Epithelial cell of prostate (primary cell): ENCODE measurements at places on chromosomes 7 and 10.

- no peak for DNase-seq
These were observed 51.0 kb downstream of the ASB4 start for GRCh38 chr7:95536656-95537311.

- DNase-seq, result no peak
These were observed 375.5 kb downstream of the SEMA3D start for GRCh38 chr7:84811362-84811761.

GRCh38 chr10:122186816-122187810 is 84.0 kb upstream of the BTBD16 start:
- DNase-seq, result no peak

DNA sequence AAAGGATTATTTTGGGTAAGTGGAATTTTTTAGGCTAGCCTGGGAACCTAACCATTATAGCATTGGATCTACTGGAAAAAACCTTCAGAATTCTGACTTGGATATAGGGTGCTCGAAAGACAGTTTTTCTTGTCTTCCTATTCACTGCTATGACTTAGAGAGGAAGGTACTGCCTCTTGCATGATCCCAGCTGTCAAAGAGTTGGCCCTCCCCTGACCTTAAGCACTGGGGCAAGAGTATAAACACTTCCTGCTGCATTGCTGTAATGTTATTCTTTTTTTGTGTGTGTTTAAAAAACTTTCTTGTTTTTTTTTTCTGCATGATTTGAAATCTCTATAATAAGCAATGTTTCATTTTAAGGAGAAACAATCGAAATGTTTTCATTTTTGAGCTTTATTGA is 113.0 kb downstream of the LRMDA start:
- no peak for DNase-seq

GRCh38 chr10:93465806-93466675 is 16.1 kb downstream of the MYOF start:
- DNase-seq, result peak; percentile 91

GRCh38 chr7:110909117-110909516 is 181.8 kb upstream of the LRRN3 start:
- no peak for DNase-seq

DNA sequence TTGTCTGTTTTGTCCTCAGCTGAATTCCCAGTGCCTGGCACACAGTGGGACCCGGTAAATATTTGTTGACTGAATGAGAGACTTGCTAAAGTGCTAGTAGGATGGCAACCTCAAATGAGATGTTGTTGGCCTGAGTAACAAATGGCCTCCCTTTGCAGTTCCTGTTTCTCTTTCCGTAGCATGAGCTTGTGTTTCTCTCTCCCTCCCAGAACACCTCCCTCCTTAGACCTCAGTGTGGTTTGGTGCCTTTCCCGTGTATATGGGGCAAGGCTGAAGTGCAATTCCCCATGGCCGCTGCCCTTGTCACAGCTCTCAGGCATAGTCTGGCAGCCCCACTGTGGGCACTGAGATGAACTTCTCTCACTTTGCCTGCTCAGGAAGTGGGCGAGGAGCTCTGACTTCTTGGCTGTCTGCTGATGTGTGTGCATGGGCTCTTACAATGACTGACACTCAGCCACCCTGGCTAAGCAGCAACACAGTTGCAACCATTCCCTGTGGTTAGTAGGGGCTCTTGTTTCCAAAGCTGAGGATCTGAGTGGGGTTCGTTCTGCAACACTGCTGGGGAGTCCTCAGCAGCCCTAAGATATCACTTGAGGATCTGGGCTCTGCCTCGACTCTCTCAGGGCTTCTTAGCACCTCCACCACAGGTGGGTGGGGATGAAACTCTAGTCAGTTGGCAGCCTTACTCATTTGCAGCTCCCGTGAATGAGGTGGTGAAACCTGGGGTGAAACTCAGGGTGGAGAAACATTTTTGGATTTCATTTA is 136.1 kb downstream of the ICA1 start:
- DNase-seq, result no peak

GRCh38 chr10:61140765-61141392 is 196.9 kb upstream of the RHOBTB1 start:
- no peak for DNase-seq

GRCh38 chr10:103645141-103646054 is 151.9 kb downstream of the NEURL1 start:
- no peak for DNase-seq

GRCh38 chr7:122262246-122262645 is 42.3 kb downstream of the FEZF1 start:
- DNase-seq, result no peak

DNA sequence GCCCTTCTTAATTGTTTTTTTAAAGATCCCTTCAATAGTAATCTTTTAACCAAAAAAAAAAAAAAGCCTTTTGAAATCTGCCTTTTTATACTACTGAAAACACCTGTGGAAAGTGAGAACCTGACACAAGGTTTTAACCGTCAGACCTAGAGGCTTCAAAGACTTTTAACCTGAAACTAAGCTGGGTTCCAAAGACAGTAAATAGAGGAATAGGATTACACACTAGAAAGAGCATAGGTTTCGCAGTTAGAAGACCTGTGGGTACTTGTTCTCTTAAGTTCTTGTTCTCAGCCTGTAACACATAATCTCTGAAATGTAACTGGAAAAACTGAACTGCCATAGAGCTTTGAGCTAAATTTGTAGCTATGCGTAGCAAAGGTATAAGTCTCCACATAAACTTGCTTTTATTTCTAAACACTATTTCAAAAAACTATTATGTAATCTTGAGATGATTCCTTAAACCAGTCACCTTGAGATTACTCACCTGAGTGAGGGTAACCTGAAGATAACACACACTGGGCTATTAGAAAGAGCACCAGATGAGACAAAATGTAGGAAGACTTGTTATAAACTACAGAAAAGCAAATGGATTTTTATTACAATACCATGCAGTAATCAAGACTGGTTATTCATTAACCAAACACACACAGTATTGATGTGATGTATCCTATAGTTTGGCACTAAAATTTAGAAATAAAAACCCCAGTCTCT is 196.6 kb upstream of the FRMD4A start:
- DNase-seq, result no peak

DNA sequence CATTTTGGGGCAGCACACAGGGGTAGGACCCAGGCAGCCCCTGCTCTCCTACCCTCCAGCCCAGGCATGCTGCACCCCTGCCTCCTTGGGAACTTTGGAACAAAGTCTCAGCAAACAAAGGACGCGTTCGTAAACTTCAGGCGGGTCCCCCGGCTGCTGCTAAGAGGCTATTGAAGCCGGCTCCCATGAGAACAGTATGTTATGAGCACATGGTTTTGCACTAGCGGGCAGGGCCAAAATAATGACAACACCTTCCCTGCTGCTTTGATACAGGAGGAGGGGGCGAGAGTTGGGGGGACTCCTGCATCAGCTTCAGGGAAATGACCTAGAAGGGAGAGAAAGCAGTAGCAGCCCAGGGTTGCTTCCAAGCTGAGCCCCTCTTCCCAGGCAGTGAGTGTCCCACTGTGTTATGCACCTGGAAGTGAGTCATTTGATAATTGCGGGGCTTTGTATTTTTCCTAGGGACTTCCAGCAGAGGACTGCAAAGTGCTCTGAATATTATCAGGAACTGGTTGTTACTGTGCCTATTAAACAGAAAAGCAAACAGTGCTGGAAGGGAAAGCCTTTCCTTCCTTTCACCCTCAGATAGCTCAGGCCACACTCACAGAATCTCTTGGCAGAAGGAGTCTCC is 6.9 kb downstream of the ITPRIP start:
- no peak for DNase-seq

- DNase-seq, result no peak
These were observed 38.0 kb upstream of the ACSL5 start for GRCh38 chr10:112335868-112336265.

DNA sequence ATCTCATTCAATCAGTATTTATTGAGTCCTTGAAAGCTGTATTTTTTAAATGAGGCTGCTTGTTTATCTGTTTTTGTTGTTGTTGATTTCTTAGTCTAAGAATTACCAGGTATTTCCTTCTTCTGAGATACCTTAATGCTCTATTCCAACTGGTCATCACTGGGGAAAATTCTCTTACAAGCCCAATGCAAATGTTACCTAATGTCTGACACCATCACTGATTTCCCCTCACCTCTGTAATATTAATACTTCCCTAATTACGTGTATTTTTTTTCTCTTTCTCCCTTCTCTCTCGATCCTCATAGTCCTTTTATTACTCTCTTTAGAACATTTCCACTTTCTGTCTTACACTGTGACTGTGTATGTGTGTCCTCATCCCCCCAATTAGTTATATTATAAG is 13.9 kb downstream of the HDAC9 start:
- DNase-seq, result peak; percentile 6

GRCh38 chr10:110002801-110003523 is 4.8 kb upstream of the ADD3 start:
- DNase-seq, result no peak

GRCh38 chr7:128188396-128189230 is 52.5 kb upstream of the LEP start:
- DNase-seq, result no peak

DNA sequence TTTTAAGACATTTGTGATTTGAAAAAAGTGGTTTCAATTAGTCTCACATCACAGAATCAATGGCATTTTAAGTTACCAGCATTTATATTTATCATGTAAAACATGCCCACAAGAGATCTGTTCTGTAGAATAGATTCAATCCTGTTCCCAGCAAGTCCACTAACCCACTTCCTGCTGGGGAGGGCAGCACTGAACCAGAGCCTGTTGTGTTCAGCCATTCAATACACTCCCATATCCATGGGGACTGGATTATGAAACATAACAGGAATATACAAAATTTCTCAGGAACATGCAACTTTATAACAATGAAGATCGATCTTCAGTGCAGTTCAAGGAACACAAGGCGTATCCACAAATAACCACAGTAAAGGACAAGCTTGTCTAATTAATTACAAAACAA is 24.4 kb upstream of the ANK3 start:
- DNase-seq, result no peak

DNA sequence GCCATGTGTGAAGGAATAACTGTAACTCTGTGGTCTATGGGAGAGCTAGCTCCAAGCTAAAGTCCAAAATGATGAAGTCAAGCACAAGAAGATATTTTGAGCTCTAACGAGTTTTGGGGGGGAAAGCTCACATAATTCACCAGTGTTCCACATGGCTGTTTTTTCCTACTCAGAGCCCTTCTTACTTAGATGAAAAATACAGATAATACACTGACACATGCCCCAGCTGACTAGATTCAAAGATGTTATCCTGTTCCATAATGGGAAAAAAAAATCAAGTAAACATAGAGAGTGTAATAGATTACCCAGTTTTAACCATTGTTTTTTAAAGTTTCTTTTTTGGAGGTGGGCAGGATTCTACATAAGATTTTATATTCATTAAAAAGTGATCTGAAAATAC is 86.6 kb downstream of the PRLHR start:
- no peak for DNase-seq

GRCh38 chr7:78777829-78778228 is 675.6 kb downstream of the MAGI2 start:
- no peak for DNase-seq

- no peak for DNase-seq
These were observed 96.9 kb downstream of the PLPP4 start for GRCh38 chr10:120553911-120554310.

DNA sequence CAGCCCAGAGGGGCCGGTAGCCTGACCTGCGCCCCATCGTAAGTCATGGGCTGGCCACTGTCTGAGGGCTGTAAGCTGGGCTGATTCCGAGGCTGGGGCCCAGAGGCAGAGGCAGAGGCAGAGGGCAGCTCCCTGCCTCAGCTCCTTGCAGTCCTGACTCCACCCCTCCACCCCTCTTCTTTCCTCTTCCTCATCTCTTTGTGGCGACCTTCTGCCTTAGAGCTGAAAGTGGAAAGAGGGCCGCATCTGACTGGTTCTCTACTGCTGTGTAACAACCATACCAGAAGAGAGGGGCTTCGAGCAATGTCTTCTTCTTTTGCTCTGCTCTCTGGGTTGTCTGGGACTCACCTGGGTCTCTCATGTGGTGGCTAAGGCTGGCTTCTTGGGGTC is 179.1 kb downstream of the RPS24 start:
- DNase-seq, result no peak

- no peak for DNase-seq
These were observed 82.0 kb upstream of the SAMD8 start for GRCh38 chr10:75029420-75029819.

- no peak for DNase-seq
These were observed 103.2 kb downstream of the WDR37 start for GRCh38 chr10:1159131-1160061.

DNA sequence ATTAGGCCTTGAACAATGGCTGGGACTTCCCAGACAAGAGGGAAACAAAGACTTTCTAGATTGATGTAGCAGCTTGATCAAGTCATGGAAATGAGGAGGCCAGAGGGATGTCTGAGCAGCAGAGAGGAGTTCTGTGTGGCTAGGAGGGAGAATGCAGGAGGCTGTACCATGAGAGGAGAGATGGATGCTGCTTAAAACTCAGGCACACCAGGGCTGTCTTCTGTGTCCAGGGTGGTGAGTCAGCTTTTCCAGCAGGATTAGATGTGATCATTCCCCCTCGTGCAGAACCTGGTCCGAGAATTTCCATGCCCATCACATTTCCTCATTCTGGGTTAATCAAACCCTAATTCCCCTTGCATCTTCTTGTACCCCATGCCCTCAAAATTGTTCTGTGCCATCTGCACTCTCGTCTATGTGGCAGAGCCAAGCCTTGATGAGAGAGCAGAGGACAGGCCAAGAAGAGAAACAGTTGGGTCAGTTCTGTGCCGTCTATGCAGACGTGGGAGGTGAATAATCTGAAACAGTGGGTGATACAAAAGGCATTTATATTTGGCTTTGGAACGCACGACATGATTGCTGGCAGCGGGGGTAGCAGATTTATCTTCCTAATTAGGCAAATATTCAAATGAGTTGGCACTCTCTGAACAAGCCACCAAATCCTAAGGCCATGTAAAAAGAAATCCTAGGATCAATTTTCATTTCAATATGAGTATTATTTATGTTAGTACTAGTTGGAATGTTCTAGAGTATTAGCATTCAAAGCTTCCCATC is 160.7 kb downstream of the TMEM178B start:
- DNase-seq, result no peak

DNA sequence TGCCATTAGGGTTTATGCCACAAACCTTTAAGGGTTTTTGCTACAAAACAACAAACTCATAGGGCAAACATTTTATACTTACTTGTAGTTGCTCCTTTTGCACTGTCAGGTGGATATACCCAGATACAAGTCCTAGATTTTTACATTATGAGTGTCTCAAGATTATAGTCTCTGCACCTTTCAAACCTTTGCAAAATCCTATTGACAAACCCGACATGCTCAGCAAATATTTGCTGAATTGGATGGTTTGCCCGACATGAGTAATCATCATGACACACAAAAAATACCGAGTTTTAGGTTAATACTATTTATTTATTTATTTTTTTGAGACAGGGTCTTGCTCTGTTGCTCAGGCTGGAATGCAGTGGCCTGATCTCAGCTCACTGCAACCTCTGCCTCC is 117.3 kb downstream of the SLC25A13 start:
- DNase-seq, result no peak
